ENCODE measurements at places on chromosomes 7 and 10. TPM values are rescaled to one million over a fixed set of nuclear protein-coding genes. Genes with fewer than 3 reads are reported as not detected.

GRCh38 chr10:99659868-99660366 is 608 bp downstream of the ENTPD7 start:
- H3K36me3 ChIP-seq, result no peaks in the 10 kb centered on the region
- DNase-seq, result no peak
- peaks cover 16% of the 10 kb centered on the region for H3K4me1 ChIP-seq
- H3K27ac ChIP-seq, result no peak overlapping the region
- peak overlapping the region; percentile 85 for H3K4me3 ChIP-seq
- H3K27me3 ChIP-seq, result no peaks in the 10 kb centered on the region

DNA sequence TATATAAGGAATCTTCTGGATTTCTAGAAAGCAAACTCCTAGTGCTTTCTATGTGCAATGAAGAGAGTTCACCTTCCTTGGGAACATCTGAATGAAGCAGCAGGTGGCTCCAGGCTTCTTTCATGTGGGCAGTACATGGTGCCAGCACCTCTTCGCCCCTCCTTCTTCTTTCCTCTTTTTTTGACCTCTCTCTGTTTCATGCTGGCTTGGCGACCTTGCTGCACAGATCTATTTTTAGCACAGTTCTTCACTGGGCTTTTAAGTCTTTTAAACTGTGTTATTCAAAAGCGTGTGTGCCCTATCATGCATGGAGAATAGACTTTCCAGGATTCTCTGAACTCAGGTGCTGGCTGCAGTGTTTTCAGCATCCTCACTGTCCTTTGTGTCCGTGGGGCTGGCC is 400.3 kb upstream of the PRKCQ start:
- no peak overlapping the region for H3K27ac ChIP-seq
- no peak for DNase-seq
- peaks cover 12% of the 10 kb centered on the region for H3K27me3 ChIP-seq
- no peaks in the 10 kb centered on the region for H3K36me3 ChIP-seq
- H3K4me3 ChIP-seq, result no peak overlapping the region

- no peak overlapping the region for H3K27ac ChIP-seq
- no peaks in the 10 kb centered on the region for H3K4me1 ChIP-seq
- no peak for DNase-seq
Measured at GRCh38 chr10:114682121-114682520, 24.0 kb upstream of the ABLIM1 start.

DNA sequence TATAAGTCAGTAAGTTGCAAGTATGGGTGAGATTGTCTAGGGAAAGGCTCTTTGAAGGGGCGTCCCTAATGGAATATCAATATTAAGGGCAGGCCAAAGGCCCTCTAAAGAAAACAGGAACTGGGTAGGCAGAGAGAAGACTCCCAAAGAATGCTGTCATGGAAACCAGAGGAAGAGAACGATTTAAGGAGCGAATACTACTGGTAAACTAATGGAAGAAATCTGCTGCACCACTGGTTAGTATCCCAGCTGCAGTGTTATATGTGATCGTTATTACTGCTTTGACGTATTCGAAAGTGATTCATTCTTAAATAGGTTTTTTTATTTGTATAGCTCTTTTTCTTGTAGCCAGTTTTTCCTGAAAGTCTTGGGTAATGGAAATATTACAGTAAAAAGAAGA is 1.3 kb downstream of the CASP2 start:
- H3K27me3 ChIP-seq, result no peaks in the 10 kb centered on the region
- H3K4me1 ChIP-seq, result peaks cover 31% of the 10 kb centered on the region
- H3K36me3 ChIP-seq, result peaks cover 40% of the 10 kb centered on the region
- no peak for DNase-seq
- peak overlapping the region; percentile 95 for H3K4me3 ChIP-seq

Gene MACC1
- 0.14 TPM for total RNA-seq

Gene TMEM213
- not detected for total RNA-seq

Data from CD4-positive, alpha-beta T cell (primary cell).